ENCODE measurements at places on chromosomes 7 and 10.

DNA sequence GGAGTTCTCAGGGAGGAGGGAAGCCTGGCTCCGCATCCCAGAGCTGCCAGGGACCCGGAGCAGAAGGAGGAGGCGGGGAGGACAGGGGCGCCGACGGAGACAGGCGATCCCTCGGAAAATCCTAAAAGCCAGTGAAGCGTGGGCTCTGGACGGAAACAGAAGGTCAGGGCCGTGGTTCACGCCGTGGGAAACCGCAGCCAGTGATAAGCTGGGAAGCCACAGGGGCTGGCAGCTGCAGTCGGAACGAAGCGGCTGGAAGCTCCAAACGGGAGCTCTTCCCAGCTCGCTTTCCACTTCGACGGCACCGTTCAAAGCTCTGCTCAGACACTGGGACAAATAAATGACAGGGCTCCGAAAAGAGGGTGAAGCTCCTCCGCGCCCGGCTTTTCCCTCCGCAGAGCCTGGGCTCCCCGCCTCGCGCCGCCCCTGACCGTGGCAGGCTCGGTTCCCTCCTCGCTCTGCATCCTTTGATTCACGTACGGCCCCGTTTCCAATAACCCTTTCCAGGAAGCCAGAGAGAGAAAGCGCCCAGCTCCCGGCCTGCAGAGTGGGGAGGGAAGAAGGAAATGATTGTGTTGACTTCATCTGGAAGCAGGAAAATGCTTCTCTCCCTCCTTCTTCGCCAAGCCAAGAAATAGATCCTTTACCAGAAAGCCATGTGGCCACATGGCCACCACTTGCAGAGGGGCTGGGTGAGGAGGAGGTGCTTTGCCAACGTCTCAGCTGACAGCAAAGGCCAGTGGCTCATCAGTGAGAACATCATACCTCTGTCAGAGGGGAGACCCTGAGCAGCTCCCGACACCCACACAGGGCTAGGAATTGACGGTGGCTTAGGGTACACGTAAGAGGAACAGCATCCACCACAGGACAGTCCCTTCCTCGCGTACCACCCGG is 57.4 kb downstream of the ADRB1 start:
- DNase-seq = no peak

- no peak for DNase-seq
Measured at GRCh38 chr7:106205621-106206222, 79.1 kb downstream of the NAMPT start.

GRCh38 chr7:101617451-101618206 is 11.5 kb downstream of the MYL10 start:
- DNase-seq = no peak

- no peak for DNase-seq
Measured at GRCh38 chr10:85946713-85947326, 419.8 kb downstream of the GRID1 start.

- no peak for DNase-seq
Measured at GRCh38 chr7:105880571-105881330, 4.4 kb upstream of the ATXN7L1 start.

DNA sequence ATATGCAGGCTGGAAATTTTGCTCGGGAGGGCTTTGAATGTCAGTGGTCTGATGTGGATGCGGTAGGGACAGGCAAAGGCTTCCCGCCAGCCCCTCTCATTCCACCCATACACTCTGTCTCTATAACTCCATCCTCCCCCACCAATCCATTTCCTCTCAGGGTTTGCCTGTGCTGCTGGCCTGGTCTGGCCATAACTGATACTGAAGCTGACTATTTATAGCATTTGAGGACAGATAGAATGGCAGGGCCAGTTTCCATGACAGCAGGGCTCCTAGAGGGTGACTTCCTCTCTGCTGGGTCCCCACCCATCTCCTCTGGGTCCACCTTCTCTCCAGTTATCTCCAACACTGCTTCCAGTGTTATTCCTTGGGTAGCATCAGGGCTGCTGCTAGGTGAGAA is 6.6 kb upstream of the PDLIM1 start:
- no peak for DNase-seq

DNA sequence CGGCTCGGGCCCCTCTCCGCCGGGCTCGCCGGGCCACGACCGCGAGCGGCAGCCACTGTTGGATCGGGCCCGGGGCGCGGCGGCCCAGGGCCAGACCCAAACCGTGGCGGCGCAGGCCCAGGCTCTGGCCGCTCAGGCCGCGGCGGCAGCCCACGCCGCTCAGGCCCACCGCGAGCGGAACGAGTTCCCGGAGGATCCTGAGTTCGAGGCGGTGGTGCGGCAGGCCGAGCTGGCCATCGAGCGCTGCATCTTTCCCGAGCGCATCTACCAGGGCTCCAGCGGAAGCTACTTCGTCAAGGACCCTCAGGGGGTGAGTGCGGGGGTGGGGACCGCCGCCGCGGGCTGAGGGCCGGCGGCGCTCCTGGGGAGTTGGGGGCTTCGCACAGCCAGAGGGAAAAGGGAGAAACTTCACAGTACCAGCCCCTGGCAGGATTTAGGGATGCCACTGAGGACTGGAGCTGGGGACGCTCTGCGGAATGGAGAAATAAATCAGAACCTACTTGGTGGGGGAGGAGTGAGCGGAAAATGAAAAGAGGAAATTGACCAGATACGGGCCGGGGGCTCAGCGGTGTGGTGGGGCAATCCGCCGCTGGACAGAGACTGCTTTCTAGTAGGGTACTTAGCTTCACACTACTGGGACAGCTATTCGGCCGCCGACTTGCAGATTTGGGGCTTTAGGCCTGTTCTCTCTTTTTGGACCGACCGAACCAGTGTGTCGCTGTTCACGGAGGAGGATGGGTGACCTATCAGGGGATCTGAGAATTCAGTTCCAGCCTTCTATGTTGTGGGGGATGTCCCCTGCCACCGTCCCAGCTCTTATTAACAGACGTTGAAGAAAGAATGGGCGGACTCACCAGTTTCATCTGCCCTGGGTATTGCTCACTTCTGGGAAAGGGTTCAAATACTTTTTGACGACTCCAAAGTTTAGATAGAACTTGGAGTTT is 669 bp downstream of the PI4K2A start:
- no peak for DNase-seq

- no peak for DNase-seq
Measured at GRCh38 chr7:151694828-151695580, 175.3 kb upstream of the RHEB start.

- DNase-seq = no peak
Measured at GRCh38 chr7:12069757-12070156, 141.3 kb upstream of the TMEM106B start.

GRCh38 chr10:100489396-100489795 is 26.6 kb downstream of the WNT8B start:
- no peak for DNase-seq

DNA sequence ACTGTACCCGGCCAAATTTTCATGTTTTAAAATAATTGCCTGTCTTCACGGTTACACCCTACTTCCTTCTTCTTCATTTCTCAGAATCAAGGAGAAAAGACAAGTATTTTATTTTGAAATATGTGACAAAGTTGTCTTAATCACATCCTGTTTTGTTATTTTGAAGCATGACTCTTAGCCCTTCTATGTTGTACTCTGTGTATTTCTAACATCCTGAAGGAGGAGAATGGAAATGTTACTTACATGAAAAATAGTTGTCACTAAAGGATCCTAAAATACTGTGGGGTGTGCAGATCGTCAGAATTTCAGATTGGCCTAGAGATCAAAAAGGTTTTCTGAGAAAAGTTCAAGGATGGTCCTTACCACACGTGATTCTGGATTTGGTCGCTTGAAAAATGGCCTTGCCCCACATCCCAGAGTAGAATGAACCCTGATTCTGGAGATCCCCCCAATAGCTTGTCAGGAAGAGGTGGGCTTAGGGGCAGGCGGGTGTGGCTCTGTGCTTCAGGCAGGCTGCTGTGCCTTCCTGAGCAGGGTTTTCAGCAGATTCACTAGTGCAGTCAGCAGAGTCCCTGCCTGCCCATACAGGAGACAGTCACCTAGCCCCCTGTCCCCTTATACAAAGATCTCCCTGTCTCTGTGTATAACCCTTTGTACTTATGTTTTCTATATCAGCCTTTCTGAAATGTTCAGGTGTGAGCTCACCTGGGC is 8.6 kb downstream of the UPP1 start:
- no peak for DNase-seq

DNA sequence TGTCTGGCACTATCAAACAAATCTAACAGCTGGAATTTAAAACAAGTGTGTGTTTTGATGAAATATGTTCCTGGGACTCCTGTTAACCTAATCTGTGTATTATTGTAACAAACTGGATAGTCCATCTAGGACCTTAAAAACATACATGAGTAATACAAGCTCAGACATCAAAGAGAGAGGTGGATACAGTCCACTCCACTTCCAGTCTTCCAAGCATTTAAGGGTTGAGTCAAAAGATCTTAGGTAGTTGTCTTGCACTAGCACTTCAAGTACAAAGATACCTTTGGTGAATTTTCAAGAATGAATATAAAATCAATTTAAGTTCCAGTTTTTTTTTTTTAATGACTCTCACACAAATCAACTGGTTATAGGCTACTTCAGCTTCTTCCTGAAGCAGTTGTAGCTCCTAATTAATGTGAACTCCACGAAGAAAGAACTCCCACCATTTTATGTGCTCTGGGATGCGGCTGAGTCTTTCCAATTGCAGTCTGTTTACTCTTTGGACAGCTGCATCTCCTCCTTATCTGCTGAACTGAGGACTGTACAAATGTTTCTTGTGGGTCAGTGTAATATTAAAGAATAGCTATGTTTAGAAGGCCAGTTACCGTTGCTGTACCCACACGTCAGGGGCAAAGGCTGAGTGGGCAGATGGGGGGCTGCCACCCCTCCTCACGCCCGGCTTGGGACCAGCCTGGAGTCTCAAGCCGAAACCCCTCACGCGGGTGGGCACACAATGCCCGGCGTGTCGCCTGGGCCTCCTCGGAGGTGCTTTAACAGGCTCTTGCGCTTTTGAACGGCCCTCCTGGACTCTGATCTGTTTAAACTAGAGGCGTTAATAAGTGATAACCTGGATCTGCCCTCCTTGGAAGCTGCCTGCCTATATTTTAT is 2.9 kb upstream of the IGF2BP3 start:
- DNase-seq = no peak

GRCh38 chr10:78552261-78552811 is 516.4 kb upstream of the ZMIZ1 start:
- no peak for DNase-seq

- no peak for DNase-seq
Measured at GRCh38 chr10:75959209-75959608, 527.8 kb downstream of the LRMDA start.

GRCh38 chr7:22447762-22448161 is 52.2 kb downstream of the STEAP1B start:
- no peak for DNase-seq
